NCI-H526 (cell line): ENCODE measurements at places on chromosomes 2 and 18.

DNA sequence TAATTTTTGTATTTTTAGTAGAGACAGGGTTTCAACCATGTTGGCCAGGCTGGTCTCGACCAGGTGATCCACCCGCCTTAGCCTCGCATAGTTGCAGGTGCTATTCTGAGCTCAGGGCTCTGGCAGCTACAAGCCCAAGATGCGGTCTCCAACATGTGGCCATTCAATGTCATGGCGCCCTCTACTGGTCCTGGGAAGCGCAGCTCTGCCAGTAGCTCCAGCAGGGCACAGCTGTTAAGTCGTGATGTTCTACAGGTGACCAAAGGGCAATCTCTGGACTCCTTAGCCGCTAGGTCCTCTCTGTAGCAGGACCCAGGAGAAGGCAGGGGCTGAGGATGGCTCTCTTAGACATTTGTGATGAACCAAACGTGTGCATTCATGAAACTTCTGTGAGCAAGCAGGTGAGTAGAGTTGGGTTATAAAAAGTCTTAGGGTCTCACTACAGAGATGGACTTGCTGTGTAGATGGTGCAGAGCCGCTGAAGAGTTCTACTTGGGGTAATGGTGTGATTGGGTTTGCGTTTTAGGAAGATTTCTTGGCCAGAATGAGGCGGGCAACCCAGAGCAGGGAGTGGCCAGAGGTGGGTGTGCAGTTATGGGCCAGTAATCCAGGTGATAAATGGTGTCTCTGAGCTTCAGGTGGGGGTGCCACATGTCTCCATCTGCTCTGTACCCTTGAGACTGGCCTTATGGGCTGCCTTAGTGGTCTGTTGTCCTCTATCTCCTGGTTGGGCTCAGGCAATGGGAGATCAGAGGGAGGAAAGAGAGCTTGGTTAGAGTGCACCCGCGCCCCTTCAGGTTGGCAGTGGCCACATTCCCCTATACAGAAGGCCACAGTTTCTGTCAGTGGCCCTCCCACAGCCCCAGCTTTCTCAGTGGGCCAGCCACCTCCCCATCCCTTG, 31.0 kb downstream of the IL37 start:
- DNase-seq: peak; percentile 86

GRCh38 chr2:74267068-74267467, 68.7 kb downstream of the MTHFD2 start:
- peak; percentile 49 for DNase-seq

- no peak for DNase-seq
These were observed 9.5 kb downstream of the USP34 start for GRCh38 chr2:61461404-61461803.

DNA sequence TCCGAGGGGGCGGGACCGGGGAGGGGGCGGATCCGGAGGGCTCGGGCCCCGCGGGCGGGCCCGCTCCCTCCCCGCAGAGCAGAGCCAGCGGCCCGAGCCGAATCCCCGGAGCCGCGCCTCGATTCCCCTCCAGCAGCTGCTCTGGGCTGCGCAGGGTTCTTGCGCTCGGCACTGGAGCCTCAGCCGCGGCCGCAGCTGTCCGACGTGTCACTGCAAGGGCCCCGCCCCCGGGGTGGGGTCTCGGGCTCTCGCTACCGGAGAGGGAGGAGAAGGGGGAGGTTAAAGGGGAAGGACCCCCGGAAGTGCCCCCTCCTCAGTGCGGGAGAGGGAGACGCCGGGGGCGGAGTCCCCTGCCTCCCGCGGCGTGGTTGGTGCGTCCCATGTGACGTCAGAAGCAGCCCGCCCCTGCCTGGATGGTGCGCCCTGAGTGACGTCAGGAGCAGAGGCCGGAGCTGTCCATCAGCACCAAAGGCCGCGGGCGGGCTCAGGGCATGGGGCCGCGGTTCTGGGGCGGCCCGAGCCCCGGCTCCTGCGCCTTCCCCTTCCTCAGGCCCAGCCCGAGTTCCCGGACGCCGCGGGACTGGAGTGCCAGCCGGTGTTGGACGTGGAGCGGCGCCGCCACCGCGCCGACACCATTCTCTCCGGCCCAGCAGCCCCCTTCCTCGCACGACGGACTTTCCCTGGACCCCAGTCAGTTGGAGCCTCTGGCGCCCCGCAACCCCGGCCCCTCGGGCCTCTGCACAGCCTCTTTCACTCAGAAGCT, at the start of the genes CHPF and TMEM198:
CHPF (minus strand) TSS at position 214 of the 763 bp plus-strand sequence. CDS start 271 bp downstream, outside the sequence.
TMEM198 (plus strand) TSS at position 433 of the 763 bp plus-strand sequence. CDS start 700 bp downstream, outside the sequence.
- DNase-seq: peak; percentile 97

DNA sequence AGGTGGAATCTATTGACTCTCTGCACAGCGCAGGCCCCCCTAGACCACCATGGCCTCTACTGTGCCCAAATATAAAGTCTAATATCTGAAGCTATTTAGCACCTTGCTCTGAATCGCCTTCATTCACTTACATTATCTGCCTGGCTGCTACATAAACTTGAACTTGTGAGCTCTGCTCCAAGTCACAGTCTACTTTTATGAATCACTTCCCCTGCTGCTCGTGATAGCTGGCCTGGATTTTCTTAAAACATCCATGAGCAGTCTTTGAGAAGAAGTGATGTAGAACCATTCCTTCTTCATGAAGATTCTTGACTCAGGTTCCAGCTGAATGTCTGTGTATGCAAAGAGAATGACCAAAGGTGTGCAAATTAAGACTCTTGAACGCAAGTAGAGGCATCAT, 359.5 kb downstream of the RND3 start:
- no peak for DNase-seq

GRCh38 chr2:98026927-98027522, 31.3 kb upstream of the TMEM131 start:
- DNase-seq: no peak

DNA sequence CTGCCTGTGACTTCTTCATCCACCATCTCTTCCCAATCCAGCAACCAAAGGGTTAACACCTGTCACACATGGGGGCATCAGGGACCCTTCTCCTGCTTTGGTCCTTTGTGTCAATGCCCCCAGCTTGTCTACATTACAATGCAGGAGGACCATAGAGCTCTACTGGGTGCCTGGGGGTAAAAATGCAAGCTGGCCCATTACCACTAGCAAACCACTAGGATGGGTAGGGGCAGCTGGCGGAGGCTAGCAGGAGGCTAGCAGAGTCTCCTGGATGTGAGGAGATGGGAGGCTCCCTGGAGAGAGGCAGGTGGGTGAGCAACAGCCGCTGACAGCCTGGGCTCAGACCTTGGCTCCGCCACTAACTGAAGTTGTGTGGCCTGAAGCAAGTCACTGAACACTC, 153.4 kb upstream of the SKOR2 start:
- DNase-seq: no peak

DNA sequence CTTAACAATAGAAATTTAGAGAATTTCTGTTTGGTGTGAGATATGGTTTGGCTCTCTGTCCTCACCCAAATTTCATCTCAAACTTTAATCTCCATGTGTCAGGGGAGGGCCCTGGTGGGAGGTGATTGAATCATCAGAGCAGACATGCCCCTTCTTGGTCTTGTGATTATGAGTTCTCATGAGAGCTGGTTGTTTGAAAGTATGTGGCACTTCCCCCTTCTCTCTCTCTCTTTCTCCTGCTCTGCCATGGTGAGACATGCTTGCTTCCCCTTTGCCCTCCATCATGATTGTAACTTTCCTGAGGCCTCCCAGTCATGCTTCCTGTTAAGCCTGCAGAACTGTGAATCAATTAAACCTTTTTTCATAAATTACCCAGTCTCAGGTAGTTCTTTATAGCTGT, 524.7 kb upstream of the ACVR2A start:
- no peak for DNase-seq

DNA sequence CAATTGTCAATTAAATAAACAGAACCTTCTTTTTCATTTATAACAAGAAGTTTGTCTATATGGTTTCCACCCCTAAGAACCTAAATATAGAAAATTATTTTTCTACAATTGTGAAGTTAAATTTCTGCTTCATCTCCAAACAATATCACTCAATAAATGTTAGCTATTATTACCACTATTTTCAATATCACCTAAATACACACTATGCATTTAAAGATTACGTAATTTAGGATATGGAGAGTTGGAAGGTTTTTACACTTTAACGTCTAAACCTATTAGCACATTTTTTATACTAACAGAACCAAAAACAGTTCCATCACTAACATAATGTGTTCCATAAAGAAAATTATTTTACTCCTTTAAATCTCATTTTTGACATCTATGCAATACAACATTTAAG, 48.0 kb downstream of the ROCK2 start:
- no peak for DNase-seq

- DNase-seq: no peak
These were observed 37.9 kb downstream of the MAP3K19 start for GRCh38 chr2:135009339-135009738.

GRCh38 chr18:3107740-3108151, 94.8 kb upstream of the LPIN2 start:
- DNase-seq: no peak

GRCh38 chr2:220420820-220421219, 793.4 kb downstream of the SLC4A3 start:
- peak; percentile 97 for DNase-seq

DNA sequence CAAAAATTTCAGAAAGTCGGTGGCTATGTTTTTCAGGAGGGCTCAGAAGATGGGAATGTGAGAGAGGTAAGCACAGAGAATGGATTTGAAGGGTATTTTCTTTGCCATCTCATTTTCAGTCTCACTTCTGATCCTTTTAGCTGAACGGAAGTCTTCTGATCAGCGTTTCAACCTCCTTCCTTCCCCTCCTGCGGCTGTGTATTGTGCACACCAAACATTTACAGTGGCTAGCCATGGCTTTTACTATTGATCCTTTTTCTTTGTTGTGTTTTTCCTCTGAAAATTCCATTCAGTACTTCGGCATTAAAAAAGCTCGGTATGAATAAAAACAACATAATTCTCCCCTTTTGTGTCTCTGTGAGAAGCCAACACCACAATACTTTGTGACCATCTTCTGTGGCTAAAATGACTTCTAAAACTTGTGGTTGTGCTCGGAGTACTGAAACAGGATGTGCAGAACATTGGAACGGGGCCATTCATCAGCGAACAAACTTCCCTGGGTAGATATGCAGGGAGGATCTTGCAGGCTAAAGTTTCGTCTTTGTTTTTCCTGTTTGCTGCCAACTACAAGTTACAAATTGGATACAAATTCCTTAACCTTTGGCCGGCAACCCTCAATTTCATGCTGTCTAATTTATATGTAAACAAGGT, 260.8 kb upstream of the FAM98A start:
- DNase-seq: no peak

GRCh38 chr2:113892004-113892710, 2.3 kb downstream of the ACTR3 start:
- DNase-seq: no peak

DNA sequence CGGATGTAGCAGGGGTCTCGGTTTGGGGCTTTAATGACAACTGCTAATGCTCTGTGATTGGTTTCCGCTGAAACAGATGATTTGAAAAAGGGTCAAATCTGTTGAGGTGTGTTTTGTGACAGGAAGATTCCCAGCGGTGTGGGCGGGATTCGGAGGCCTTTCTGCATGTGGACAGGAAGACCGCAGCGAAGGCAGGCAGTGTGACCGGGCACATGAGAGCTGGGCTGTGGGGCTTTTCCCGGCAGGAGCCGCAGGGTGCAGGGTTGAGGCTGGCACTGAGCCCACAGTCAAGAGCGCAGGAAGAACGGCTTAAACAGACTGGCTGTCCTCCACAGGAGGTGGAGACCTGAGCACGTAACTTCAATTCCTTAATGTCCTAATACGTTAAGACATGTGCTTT, 180.0 kb upstream of the TPO start:
- DNase-seq: no peak

- DNase-seq: no peak
These were observed 180.7 kb upstream of the EPHA4 start for GRCh38 chr2:221752781-221753180.

GRCh38 chr2:143296089-143296488, 166.9 kb downstream of the ARHGAP15 start:
- DNase-seq: no peak

DNA sequence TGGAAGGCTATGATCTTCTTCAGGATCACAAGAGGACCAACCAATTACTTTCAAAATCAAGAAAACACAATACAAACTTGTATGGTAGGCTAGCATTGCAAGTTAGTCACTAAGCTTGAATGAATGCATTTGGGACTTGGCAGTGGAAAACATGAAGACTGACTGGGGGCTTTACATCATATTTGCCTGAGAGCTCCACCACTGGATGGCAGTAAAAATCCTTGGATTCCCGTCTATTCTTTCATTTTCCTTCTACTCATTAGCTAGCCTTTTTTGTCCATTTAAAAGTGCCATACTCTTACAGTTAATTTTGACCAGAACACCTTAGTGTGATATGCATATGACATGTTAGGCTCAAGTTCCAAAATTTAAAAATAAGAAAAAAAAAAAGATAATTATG, 63.5 kb upstream of the RASGRP3 start:
- DNase-seq: no peak

DNA sequence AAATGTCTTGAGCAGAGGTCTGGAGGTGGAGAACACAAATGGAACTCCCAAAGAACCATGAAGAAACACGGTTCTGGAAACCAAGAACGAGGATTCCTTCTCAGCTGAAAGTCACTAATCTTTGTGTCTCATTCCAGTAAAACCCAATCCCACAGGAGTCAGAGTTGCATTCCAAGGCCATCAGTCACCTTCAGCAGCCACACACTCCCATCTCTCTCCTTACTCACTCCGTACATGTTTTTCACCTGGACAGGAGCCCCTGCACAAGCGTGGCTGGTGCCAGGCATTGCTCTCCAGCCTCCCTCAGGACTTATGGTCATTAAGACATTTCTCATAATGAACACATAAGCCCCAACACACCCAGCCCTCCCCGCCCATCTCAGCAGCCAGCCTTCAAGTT, 175.4 kb upstream of the SIX2 start:
- no peak for DNase-seq

DNA sequence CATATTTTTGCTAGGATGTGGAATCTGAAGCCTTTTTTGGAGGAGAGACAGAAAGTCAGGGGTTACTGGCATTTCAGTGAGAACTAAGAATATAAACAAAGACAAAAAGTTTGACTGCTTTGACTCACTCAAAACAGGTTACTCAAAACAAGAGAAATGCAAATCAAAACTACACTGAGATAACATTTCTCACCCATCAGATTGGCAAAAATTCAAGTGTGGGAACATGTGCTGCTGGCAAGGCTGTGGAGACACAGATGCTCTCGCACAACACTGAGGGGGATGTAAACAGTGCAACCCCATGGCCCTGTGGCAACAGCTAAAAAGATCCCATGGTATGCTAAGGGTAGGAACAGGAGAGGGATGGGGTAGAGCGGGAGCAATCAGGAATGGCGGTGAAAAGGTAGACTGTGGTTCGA, 86.6 kb downstream of the DTNB start:
- no peak for DNase-seq

DNA sequence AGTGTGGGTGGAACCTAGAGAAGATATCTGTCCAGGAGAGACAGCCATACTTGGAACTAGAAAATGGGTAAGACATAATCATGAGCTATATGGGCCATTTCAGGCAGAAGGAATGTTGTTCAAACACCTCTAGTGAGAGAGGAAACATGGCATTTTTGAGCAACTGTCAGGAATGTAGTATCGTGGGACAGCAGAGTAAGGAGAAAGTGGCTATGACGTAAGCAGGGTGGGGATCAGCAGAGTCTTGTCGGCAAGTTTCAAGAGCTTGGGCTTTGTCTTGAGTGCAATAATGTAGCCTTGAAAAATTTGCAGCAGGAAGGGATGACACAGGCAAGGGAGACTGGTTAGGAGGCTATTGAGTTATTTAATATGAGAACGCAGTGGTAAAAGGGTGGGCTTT, 20.4 kb downstream of the SERPINB7 start:
- DNase-seq: no peak
